Activated T-helper 17 cell treated with anti-CD3 and anti-CD28 coated beads, Interleukin-2, amount 50 U/mL, for 72 hours (primary cell): ENCODE measurements at places on chromosomes 13 and 19.

DNA sequence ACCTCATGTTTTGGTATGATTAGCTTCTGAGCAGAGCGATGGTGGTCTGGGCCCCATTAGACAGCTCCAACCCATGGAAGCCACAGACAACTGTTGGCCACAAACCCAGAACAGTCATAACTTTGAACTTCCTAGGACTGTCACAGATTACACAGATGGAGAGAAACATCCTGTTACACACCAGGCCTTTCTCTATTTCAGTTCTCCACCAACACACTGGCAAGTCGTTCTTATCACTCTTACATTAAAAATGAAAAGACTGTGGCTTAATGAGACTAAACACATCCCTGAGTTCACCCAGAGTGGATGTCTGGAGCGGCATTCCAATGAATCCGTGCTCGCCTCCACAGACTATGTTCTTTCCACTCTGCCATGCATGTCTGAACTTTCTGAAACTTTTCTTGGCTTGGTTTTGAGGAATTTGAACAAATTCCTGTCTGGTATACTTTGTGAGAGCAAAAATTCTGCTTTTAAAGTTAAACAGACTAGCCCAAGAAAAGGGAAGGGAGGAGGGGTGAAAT lies 109.1 kb downstream of the NALCN start:
- ATAC-seq = no peak

- no peak for ATAC-seq
These were observed 5.5 kb upstream of the CACTIN start for GRCh38 chr19:3632098-3632497.

DNA sequence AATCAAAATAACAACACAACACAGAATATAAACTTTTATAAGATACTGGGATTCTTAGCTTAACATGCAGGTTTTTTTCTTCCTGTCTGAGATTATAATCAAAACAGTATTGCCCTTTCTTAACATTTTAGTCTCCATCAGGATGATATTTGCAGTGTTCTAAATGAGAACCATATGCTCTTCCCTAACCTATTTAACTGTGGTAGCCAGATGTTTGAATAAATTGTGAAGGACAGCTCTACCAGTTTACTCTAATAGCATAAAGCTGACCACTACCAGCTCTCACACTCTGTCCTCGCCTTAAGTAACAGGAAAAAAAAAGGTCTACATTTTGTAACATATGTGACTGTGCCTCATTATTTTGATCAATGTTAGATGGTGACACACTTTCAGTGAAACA lies 618.7 kb upstream of the SGCG start:
- no peak for ATAC-seq

- no peak for ATAC-seq
These were observed 4.1 kb upstream of the NTN5 start for GRCh38 chr19:48676887-48677286.

DNA sequence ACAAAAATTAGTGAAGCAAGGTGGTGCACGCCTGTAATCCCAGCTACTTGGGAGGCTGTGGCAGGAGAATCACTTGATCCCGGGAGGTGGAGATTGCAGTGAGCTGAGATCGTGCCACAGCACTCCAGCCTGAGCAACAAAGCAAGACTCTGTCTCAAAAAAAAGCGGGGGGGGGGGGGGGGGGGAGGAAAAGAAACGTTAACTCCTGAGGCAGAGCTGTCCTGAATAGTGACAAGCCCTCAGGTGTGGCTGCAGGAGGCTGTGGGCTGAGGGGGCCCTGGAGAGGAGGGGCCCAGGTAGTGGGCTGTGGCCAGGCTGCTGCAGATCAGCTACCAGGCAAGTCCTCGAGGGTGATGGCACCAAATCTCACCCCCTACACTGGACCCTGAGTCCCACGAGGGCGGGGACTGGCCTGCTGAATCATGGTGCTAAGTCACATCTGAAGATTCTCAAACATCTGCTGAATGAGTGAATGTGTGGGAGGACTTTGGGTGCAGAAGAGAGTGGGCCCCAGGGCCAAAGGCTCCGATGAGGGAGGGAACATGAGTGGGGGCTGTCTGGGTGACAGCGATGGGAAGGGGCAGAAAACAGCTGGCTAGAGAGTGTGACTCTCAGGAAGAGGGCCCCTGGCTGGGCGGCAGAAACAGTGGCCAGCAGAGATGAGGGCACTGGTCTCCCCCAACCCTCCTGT lies 24.6 kb upstream of the ATP1A3 start:
- no peak for ATAC-seq

GRCh38 chr13:24984134-24984533 lies 111.8 kb upstream of the PABPC3 start:
- ATAC-seq = no peak

- ATAC-seq = no peak
These were observed 400 bp upstream of the SERP2 start for GRCh38 chr13:44373247-44373600.

DNA sequence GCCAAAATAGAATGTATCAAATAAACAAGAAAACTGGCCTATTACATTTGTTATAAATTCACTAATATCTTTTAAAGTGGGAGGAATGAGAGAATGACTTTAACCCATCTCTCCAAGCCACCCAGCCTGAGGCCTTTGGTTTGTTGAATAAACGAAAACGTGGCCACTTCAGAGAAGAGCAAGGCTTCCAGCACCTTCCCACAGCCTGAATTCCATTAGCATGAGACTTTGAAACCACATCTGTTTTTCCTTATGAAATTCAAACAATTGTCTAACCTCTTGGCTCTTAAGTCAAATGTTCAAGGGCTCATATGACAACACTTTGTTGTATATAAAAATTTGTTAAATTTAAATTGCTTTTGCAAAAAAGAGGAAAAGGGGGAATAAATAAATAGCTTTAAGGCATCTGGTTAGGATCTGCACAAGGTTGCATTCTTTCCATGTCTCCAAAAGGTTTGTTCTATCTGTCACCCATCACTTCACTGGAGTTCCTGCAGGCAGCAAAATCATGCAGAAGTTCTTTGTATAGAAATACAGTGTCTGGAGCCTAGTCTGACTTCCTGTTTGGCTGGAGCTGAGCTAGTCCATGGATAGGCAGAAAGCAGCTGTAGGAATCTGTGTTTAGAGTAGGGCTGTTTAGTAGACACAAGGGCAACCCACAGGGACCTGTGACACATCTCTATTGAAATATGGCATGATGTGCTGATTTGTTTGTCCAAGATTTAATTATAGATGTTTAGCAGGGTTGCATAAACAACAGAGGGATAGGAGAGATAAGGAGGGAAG lies 502.3 kb downstream of the KCTD12 start:
- ATAC-seq = no peak

DNA sequence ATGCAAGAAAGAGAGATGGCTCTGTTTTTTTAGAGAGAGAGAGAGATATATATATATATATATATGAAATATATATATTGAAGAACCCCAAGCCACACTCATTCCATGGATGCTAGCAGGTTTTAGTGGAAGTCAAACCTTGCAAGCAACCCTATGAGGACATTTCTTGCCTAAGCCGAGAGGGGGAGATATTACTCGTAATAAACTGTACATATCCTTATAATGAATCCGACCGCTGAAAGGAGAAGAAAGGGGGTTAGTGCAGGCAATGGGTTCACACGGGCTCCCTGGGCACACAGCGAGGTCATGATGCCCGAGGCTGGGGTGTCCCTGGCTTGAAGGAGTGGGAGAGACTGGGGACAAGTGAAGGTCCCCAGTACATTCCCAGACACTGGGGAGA lies 78.3 kb downstream of the IER2 start:
- ATAC-seq = no peak

GRCh38 chr19:50662651-50663481 lies 13.6 kb downstream of the C19orf81 start:
- ATAC-seq = no peak
